ENCODE measurements at places on chromosomes 3 and 15. TPM values are rescaled to one million over a fixed set of nuclear protein-coding genes. Genes with fewer than 3 reads are reported as not detected.

The CELSR3 gene
- 0.91 TPM for total RNA-seq

The SCN11A gene
- under 0.01 TPM for total RNA-seq

The PPCDC gene
- total RNA-seq, result 7.4 TPM

The LARP6 gene
- total RNA-seq, result 51.3 TPM

The ACAN gene
- 209 TPM for total RNA-seq

The IGDCC3 gene
- not detected for total RNA-seq

The FEZF2 gene
- not detected for total RNA-seq

The OSBPL10 gene
- total RNA-seq, result 10.2 TPM

The XCR1 gene
- total RNA-seq, result not detected

The PLSCR2 gene
- not detected for total RNA-seq

The CNTN4 gene
- total RNA-seq, result not detected

The CDHR4 gene
- total RNA-seq, result 0.07 TPM

The ETV5 gene
- total RNA-seq, result 36.8 TPM

The ANKRD63 gene
- total RNA-seq, result not detected

The ARF4 gene
- 359 TPM for total RNA-seq

The SLC30A4 gene
- total RNA-seq, result 17.2 TPM

The WDR93 gene
- total RNA-seq, result 0.07 TPM

The SPTSSB gene
- total RNA-seq, result 0.20 TPM

The MST1R gene
- total RNA-seq, result 1.4 TPM

The TMEM41A gene
- total RNA-seq, result 13.6 TPM

The PARP9 gene
- 12.8 TPM for total RNA-seq

The ACKR2 gene
- total RNA-seq, result 0.40 TPM

The EIF3J gene
- 46.9 TPM for total RNA-seq

The LRRN1 gene
- total RNA-seq, result 0.30 TPM

The ZDHHC3 gene
- 58.5 TPM for total RNA-seq

The RASGRP1 gene
- 5.1 TPM for total RNA-seq

The GALNT15 gene
- total RNA-seq, result 9.1 TPM

The ZKSCAN7 gene
- total RNA-seq, result 4.8 TPM

The CFAP91 gene
- total RNA-seq, result 0.72 TPM

The CLDN16 gene
- 0.30 TPM for total RNA-seq

The ECE2 gene
- 0.17 TPM for total RNA-seq

The OCA2 gene
- total RNA-seq, result not detected

The IMPG2 gene
- 0.33 TPM for total RNA-seq

The ZSCAN29 gene
- total RNA-seq, result 16.7 TPM

The CGNL1 gene
- total RNA-seq, result 5.3 TPM

The SLC9C1 gene
- 0.43 TPM for total RNA-seq

The GOLGA6B gene
- not detected for total RNA-seq

The REC114 gene
- not detected for total RNA-seq

The ZCWPW2 gene
- 1.2 TPM for total RNA-seq

The IQCF5 gene
- not detected for total RNA-seq

The SEMA3F gene
- total RNA-seq, result 31.0 TPM

The DPH3 gene
- total RNA-seq, result 23.7 TPM

The UQCRC1 gene
- 229 TPM for total RNA-seq

The FOXL2NB gene
- 0.03 TPM for total RNA-seq

The CXCR6 gene
- not detected for total RNA-seq

The CNTN3 gene
- 7.0 TPM for total RNA-seq

The MCTP2 gene
- total RNA-seq, result 8.9 TPM

The RLBP1 gene
- total RNA-seq, result not detected

The PPIP5K1 gene
- total RNA-seq, result 31.9 TPM

The CYP8B1 gene
- total RNA-seq, result not detected

The GOLGA8N gene
- 6.8 TPM for total RNA-seq

Measured in smooth muscle cell of the pulmonary artery (primary cell).